DMS79 treated with DMSO at 0.1 percent for 48 hours (cell line): ENCODE measurements at places on chromosomes 6 and 20.

DNA sequence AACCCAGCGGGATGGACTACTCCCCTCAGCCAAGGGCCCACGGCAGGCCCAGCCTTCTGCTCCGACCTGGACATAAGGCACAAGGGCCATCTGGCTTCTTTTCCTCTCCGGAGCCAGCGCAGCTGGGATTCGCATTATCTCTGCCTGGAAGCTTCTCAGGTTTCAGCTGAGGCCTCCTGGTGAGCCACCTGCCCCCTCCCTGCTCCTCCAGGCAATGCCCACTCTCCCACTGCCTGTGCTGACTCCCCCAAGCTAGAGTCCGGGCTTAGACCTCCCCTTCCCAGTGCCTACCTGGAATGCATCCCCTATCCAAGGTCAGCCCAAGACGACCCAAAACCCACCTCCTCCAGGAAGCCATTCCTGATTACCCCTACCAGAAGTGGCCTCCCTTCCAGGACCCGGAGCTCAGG, 60.7 kb downstream of the EZR start:
- no peak for DNase-seq

- DNase-seq: no peak
These were observed 14.3 kb upstream of the C20orf144 start for GRCh38 chr20:33647603-33648395.

- DNase-seq: no peak
These were observed 56.9 kb upstream of the CTNNBL1 start for GRCh38 chr20:37636977-37637376.

DNA sequence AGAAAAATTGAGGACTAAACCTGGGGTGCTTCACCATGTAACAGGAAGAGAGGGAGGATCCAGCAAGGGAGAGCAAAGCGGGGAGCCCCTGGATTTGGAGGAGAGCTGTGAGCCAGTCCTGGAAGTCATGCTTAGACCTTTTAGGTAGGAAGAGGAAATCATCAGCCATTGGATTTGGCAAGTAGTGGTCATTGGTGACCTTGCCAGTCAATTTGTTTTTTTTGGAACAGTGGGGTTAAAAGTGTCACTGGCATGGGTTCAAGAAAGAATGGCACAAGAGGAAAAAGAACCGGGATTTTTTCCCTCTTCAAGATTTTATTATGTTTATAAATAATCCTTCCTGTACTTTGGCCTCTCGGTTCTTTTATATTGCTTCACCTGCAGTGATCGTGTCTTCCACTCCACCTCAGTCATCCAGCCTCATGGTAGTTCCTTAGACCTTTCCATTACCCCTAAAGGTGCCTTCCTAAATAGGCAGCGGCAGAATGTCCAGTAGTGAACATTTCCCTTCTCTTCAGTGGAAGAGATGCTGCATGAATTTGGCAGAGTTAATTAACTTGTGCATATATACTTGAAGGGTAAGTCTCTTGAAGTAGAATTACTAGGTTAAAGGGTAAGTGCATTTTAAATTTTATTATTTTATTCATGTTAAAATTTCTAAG, 124.7 kb downstream of the QKI start:
- DNase-seq: no peak

DNA sequence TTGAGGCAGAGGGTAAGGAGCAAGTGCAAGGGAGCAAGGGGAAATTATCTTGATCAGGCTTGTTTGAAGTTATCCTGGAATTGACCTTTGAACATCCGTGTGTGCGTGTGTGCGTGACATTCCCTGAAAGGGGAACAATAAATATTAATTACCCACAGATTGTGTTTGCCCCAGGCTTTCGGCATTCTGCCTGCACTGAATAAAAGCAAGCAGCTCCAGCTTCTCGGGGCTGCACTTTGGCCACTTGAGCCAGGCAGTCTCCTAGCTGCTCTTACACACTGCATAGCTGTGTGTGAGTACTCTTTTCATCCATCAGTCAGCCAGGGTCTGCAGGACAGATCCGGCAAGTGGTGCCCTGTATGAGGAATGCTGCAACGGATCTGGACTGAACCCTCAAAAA, 107.7 kb upstream of the BTN3A2 start:
- DNase-seq: no peak

GRCh38 chr20:62860924-62861691, 514 bp downstream of the TCFL5 start:
- DNase-seq: no peak

- DNase-seq: no peak
These were observed 1061.8 kb upstream of the CITED2 start for GRCh38 chr6:140436023-140436811.

DNA sequence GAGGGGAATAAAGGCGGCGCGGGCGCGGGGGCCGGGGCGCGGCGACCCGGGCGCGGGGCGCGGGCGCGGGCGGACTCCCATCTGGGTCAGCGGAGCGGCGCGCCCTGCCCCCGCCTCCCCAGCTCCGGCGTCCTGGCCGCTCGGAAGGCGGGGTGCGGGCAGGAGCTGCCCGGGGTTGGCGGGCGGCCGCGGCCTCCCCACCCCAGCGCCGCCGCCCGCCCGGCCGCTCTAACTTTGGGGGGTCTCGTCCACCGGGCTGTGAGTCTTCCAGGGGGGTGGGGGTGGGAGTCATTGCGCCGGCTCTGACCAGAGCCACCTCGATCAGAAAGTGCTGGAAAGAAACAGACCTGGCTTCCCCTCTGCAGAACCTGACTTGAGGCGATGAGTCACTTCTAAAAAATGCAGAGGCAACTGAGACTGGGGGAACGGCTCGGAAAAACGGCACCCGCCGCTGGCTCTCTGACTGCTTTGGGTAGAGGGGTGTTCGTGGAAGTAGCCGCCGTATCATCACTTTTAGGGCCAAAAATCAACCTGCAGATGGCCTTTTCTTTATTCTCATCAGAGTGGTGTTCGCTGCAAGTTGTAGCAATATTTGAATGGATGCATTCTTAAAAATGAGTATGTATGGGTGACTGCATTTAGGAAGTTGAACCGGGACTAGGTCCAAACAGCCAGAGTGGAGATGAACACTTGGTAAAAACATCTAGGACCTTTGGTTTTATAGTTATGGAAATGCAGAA, 667 bp downstream of the CAP2 start:
- peak; percentile 5 for DNase-seq

GRCh38 chr20:49987868-49988690, 5.3 kb downstream of the SNAI1 start:
- DNase-seq: no peak

DNA sequence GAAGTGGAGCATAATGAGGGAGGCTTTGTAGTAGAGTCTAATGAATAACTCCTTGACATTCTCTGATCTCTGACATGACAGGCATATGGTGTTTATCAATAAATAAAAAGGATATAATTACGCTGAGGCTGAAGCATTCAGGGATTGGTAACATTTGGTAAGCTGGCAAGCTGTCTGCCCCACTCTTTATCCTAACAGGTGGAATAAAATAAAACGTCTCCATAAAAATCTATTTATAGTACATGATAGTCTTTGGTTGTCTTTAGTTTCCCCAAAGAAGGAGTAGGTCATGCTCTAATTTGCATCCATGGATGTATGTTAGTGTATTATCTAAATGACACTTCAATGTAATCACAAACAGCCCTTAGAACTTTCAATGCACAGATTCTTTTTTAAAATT, 30.9 kb upstream of the RBM24 start:
- no peak for DNase-seq

DNA sequence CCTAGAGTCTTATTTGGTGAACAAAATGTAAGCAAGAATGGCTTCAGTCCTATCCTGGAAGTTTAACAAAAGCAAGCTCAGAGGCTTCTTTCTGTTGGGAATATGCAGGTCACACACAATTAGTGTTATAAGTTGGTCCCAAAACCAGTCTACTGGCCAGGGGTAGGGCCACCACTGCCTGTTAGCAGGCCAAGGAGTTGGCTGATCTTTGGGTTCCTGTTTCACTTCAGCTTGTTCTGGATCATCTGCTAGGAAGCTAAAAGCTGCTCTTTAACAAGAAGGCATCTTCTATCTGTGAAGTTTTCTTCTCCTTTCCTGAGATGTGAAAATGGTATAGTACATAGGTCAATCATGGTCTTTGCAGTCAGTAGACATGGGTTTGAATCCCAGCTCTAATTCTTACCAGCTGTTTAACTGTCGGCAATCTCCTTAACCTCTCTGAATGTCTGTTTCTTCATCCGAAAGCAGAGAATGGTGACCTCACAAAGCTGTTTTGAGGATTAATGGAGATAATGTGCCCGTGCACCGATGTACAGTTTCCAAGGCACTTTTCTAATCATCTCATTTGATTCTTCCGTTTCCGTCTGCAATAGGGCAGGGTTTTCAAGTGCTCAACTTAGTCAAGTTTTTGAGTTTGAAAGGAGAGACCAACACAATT, 271.2 kb upstream of the TAB2 start:
- DNase-seq: no peak

DNA sequence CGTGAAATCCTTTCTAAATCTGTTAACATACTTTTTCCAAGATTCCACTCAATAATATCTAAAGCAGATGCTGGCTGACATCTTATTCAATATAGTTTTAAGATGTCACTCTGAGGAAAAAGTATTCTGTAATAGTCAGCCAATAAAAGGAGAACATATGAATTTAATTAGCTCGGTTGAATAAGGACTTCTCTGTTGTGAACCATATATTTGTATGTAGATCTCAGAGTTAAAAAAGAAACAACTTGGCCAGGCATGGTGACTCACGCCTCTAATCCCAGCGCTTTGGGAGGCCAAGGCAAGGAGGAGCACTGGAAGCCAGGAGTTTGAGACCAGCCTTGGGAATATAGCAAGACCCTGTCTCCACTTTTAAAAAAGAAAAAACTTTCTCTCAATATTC, 7.4 kb upstream of the CD24 start:
- DNase-seq: no peak

GRCh38 chr6:89308525-89309395, 6.3 kb downstream of the GABRR2 start:
- DNase-seq: no peak

GRCh38 chr6:139159016-139159415, 24.1 kb downstream of the HECA start:
- DNase-seq: no peak

DNA sequence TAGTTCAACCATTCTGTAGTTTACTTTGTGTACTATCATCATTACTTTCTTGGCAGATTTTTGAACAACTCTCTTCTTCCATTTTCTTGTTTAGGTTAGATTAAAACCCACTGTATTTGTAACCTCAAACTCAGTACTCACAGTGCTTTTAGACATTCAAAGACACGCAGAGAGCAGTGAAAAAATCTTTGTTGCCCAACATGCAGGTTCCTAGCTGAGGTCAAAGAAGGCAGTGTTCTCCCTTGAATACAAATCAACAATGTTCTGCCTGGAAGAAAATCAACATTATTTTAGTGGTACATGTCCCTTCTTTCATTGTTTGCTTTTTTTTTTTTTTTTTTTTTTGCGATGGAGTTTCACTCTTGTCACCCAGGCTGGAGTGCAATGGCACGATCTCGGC, 11.2 kb downstream of the CYB5R4 start:
- DNase-seq: no peak

GRCh38 chr20:42739683-42740082, 450.0 kb downstream of the PTPRT start:
- DNase-seq: no peak

DNA sequence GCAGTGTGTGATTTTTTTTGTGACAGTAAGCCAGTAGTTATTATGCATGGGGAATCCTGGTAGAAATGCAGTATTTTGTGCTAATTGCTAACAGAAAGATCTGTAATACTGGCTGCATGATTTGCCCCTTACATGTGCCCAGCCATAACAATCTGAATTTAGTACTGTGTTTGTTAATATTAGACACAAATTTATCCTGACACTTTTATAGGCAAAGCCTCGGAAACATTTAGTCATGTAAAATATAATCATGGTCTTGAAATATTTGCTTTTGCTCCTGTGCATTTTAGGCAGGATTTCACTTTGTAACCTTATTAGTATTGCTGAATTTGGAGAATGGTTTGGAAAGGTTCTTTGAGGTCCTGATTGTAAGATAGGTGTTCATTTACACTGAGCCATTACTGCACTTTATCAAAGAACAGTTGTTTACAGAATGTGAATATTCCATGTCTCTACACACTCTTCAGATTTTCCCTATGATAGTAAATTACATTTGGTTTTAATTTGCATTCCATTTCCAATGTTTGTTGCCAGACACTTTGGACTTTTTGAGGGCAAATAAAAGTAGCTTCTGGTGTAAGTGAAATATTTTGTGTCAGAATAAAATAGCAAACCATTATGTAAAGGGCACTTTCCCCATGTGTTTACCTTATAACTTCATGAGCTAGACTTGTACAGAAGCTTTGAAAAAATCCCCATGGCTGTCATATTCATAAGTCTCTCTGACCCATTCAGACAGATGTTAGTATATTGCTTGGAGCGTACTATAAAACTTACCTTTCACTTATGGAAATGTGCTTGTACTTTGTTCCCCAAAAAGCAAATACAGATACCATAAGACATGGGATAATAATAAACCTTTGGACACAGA, 349.9 kb downstream of the ARHGAP18 start:
- DNase-seq: no peak

GRCh38 chr20:24955045-24955444, 6.0 kb downstream of the CST7 start:
- DNase-seq: no peak

DNA sequence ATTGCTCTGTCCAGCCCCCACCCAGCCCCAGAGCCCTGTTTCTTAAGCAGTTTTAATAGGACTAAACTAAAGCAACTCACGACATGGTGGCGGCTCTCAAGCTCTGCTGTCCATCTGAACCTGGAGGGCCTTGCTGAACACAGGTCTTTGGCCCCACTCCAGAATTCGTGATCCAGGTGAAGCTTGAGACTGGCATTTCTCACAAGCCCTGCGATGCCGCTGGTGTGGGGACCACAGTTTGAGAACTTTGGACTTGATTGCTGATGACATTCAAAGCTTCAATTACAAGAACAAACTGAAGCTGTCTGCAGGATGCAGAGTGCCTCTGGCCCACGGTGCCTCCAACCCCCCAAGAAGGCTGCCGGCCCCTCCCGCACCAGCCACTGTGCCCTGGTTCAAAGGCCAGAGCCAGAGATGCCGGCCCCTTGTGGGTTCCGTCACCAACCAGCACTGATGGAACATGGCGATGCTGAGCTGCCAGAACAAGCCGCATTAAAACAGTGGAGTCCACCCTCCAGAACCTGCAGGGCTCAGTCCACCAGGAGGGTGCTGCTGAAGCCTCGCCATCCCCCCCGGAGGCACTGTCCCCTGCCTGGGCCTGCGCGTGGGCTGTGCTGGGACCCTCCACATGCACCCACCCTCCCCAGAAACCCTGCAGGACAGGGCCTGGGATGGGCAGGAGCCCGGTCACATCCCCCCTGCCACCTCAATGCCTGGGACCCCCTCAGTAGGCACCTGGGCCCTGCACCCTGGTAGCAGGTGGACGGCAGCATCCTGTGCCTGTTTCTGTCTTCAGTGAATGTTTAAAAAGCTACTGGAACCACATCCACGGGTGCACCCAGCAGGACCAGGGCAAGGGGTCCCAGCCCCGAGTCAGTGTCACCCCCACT, 101.1 kb downstream of the PSMB1 start:
- no peak for DNase-seq

DNA sequence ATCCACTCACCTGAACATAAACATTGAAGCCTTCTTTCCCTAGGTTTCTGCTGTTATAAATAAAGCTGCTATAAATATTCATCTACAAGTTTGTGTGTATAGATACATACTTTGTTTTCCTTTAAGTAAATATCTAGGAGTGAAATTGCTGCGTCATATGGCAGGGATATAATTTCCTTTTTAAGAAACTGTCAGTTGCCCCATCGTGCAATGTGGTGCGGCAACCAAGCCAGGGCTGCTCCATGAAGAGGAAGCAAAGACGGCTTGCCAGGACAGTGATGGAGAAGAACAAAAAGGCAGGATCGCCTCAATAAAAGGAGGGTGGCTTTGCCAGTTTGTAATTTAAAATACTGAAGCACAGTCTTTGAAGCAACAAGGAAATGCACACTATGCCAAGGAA, 36.6 kb downstream of the CITED2 start:
- DNase-seq: no peak

GRCh38 chr6:149166336-149166735, 151.2 kb upstream of the TAB2 start:
- peak; percentile 60 for DNase-seq
